ENCODE measurements at places on chromosomes 2 and 18.

DNA sequence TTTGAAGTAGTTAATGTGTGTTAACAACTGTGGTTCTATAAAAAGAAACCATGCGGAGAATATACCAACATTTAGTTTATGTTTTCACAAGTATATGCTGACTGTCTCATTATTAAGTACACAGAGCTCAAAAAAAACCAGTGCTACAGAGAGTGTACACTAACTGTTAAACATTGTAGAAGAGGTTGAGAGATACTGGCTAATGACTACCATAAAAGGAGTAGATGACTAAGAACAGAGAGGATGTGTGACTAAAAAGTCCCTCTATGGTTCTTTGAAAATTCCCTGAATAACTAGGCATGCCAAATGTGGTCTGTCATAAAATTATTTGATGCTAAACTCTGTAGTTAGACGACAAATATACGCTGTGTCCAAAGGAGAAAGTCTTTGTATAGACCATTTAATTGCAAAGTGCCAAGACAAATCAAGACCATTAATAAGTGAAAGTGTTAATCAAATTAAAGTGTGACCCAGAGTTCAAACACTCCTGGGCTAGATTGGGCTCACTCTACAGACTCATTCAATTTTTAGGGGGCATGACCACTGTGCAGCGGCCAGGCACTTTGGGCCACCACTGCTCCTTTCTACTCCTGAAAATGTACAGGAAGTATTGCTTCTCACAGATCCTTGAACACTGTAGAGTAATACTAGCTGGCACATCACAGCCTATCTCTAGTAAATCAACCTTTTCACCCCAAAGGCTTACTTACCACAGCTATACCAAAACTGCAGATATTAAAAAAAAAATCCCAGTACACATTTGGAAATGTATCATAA, 45.1 kb upstream of the SERTAD2 start:
- peak; percentile 87 for DNase-seq

DNA sequence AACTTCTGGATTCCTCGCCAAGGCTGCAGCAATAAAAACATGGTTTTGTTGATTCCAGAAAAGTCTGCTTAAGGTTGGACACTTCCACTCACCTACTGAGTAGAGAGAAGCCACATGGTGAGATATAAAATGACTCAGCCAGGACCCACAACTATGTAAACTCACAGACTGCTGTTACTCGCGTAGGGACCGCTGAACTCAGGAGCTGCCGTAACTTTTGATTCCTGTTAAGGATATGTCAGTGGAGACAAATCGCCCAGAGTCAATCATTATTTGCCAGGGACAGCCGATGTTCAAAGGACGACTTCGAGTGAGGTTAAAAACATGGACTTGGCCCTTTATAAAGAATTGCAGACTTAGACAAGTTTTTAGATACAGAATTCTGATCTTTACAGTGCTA, 25.6 kb downstream of the CYB5A start:
- DNase-seq = no peak

GRCh38 chr2:55112229-55113031, 62.2 kb upstream of the RTN4 start:
- DNase-seq = peak; percentile 94

- DNase-seq = no peak
These were observed 36.4 kb downstream of the RNMT start for GRCh38 chr18:13762690-13763439.

DNA sequence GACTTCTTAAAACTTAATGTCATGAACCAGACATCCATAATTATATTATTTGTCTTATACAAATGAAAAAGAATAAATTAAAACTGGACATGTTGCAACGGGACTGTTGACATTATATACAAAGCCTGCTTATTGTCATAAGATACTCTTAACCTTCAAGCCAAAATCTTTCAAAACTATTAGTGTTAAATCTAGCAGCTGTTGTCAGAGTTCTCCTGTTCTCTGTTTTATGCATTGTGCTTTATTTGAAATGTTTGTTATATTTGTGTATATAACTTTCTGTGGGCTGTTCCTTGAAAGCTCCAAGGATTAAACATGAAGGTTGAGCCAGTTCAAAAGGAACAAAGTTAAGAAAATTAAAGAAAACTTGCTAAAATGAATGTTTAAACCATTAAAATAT, 335.5 kb upstream of the NT5C1B start:
- peak; percentile 69 for DNase-seq

DNA sequence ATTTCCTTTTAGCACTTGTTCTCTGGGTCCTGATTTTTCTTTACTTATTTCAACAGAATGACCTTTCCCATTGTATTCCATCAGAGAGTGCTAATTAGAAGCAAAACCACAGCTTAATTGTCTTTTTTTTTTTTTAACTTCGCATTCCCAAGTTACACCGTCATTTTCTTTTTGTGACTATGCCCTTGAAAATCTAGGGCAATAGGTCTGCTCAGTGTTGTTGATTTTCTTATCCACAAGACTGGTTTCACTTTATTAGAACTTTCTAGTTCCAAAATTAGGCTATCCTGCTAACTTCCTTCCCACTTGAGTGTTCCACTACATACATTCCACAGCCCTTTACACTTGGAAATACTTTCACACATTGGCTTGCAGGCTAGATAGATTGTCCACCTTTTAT, 18.7 kb upstream of the ADAM17 start:
- no peak for DNase-seq

- DNase-seq = no peak
These were observed 345.5 kb upstream of the CWC22 start for GRCh38 chr2:180352620-180353019.

- DNase-seq = no peak
These were observed 570 bp upstream of the ECEL1 start for GRCh38 chr2:232488097-232488711.

DNA sequence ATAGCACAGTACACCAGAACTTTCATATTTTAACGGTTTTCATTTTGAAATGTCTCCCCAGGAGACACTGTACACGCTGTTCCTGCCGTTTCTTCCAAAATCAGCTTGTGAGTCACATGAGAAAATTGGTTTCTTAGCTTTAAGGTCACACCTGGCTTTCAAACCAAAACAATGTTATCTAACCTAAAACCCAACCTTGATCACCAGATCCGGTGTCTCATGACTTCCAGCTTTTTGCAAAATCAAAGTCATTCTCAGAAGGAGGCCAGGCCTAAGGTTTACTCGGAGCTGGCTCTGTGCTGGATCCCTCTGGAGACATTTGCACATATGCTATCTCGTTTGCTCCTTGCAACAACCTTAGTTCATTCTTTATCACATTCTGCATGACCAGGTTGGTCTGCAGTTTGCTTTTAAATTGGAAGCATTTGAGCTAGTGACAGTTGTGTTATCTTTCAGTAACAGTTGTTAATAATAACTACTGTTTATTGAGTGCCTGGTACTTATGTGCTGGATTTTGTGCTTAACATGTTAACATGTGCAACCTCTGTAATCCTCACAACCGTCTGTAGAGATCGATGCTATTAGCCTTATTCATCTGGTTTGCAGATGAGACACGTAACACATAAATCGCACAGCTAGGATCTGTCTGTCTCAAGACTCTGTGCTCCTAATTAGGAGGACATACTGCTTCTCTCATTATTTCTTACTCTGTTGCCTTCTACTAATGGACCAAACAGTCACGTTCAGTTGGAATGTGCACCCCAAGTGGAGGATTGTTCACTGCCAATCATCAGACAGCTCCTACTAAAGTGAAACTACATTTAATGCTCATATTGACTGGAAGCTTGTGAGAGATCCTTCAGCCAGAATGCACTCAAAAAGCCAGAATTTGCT, 105.5 kb downstream of the RNF144A start:
- DNase-seq = no peak

GRCh38 chr18:34097312-34097711, 127.4 kb downstream of the NOL4 start:
- DNase-seq = no peak

DNA sequence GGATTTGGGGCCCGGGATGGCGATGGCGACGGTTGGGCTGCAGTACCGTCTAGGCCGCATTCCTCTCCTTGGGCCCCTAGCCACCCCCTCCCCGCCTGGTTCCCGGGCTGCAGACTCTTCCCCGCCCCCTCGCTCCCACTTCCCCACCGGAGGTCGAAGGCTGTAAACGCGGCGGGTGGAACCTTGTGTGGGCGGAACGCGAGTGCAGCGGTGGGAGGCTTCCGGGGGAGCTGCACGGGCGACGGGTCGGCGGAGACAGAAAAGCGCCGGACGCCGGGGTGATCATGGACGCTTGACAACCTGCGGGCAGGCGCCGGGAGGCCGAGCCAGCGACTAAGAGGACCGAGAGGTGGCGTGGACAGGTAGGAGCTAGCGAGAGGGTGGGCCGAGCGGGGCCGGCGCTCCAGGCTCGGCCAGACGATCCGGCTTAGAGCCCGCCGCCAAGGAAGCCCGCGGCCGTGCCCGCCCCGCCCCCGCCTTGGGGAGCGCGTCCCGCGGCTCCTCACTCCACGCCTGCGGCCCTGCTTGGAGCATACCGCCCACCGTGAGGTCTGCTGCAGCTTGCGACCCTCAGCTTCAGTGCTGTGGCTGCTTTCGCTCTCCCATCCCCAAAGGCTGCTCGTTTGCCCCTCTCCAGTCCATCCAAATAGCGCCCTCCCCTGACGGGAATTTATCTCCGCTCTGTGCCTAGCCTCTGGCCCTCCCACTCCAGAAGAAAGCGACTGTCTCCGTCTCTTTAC, at the start of gene COPS7B:
COPS7B (plus strand) TSS at position 269 of the 740 bp plus-strand sequence. CDS start 2,126 bp downstream, outside the sequence.
- DNase-seq = peak; percentile 71

- DNase-seq = no peak
These were observed 36.2 kb downstream of the TNS1 start for GRCh38 chr2:217966423-217967070.

DNA sequence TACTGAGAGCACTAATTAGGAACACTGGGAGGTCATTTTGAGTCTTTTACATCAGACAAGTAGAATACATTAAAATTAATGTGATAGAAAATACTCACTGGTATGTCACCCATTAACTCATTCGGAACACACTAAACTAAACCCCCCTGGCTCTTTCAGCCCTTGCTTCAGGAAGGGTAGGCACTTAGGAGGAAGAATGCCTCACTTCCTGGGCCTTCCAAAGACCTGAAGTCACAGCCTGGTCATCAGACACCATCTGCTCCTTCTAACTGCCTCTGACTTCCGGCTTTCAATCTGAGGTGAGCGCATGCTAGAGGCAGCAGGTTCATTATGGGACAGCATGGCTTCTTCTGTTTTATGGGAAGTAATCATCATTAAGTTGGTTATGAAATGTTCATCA, 451.4 kb downstream of the PID1 start:
- peak; percentile 8 for DNase-seq

- DNase-seq = no peak
These were observed 1433.8 kb upstream of the SLC39A10 start for GRCh38 chr2:194223218-194223617.

DNA sequence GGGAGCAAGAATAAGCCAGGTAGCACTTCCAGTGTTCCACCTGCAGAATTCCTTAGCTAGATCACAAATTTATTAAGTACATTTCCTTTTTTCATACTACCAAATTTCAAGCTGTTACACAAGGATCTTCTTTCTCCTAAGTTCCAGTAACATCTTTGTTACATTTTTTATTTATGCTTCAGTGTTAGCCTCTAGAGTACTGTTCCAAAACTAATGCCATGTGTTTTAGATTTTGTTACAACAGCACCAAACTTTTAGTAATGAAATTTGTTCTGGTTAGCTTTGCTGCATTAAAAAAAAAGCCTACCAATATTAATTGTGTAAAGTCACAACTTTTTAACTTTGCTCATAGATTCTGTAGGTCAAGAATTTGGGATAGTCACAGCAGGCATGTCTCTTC, 161.1 kb downstream of the CAMKMT start:
- DNase-seq = no peak

DNA sequence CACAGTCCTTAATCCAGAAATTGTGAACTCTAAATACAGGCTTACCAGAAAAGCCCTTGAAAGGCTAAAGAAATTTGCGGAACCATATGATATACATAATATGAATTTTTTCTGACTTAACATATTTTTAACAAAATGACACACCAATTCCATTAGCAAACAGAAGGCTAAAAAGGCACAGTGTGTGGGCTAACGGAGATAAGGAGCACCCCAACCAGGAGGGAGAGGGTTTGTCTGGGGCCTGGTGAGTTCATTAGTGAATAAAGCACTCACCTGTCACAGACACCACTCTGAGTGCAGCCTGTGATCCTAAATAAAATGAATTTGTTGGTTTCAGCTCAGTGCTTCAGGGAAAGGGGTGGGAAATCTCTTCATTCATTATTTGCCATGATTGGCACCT, 2.7 kb upstream of the FECH start:
- DNase-seq = no peak

- peak; percentile 99 for DNase-seq
These were observed 601.0 kb downstream of the SLC4A3 start for GRCh38 chr2:220228310-220229006.

- no peak for DNase-seq
These were observed 61.2 kb downstream of the MAP4K3 start for GRCh38 chr2:39375917-39376316.

GRCh38 chr2:174779361-174779928, 15.2 kb upstream of the CHRNA1 start:
- peak; percentile 41 for DNase-seq

All from LHCN-M2 (cell line).